Adrenal gland (tissue), 19 donors: ENCODE measurements at places on chromosomes 11 and 22.
A peak's percentile ranks its signal among the peaks of the same experiment; 100 is the strongest.

GRCh38 chr11:21037850-21038249 is 368.5 kb downstream of the NELL1 start:
- no peaks in the 10 kb centered on the region for H3K4me1 ChIP-seq
- no peak for DNase-seq
- H3K4me3 ChIP-seq: no peak overlapping the region
- no peaks in the 10 kb centered on the region for H3K27me3 ChIP-seq
- H3K27ac ChIP-seq: no peak overlapping the region

DNA sequence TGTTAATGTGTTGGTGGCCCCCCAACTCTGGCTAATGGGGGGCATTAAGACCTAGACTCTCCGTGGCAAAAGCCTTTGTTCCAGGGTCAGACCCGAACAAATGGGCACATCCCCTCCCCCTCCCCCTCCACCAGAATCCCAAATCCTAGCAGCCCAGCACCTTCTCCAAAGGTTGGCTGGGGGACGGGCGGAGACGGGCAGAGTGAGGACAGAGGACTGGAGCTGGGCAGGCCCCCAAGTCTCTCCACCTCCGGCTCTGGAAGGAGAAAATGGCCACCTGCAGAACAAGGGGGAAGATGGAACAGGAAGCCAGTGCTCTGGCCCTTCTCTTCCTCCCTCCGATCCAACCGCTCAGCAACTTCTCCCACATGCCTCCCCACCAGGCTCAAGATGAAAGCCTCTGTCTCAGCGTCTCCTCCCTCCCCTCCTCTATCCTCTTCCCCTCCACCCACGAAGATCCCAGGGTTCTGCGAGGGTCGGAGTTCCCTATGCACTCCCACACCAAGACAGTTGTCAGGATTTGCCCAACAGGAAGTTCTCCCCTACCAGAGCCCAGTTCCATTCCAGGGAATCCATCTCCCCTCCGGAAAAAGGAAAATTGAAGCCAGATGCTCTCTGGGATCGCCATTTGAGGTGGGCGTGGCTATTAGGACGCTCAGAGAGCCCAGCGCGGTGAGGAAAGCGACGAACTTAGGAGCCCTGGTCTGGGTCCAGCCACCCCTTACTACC is 20.1 kb downstream of the ADA2 start:
- H3K4me3 ChIP-seq: no peak overlapping the region
- H3K36me3 ChIP-seq: no peaks in the 10 kb centered on the region
- DNase-seq: no peak
- H3K27ac ChIP-seq: no peak overlapping the region
- no peaks in the 10 kb centered on the region for H3K4me1 ChIP-seq

GRCh38 chr11:69513663-69514224 is 32.3 kb downstream of the LINC01488 start:
- no peak overlapping the region for H3K4me3 ChIP-seq
- H3K27me3 ChIP-seq: no peaks in the 10 kb centered on the region
- DNase-seq: no peak

GRCh38 chr22:29668673-29669072 is 51.1 kb upstream of the CABP7 start:
- no peaks in the 10 kb centered on the region for H3K27me3 ChIP-seq
- H3K27ac ChIP-seq: no peak overlapping the region
- DNase-seq: no peak

- H3K27ac ChIP-seq: peak overlapping the region; percentile 52
- no peaks in the 10 kb centered on the region for H3K27me3 ChIP-seq
- peaks cover 32% of the 10 kb centered on the region for H3K4me1 ChIP-seq
- no peak for DNase-seq
- no peak overlapping the region for H3K4me3 ChIP-seq
These were observed 34.9 kb downstream of the CD44 start for GRCh38 chr11:35173616-35174566.

- no peak overlapping the region for H3K27ac ChIP-seq
- no peak overlapping the region for H3K4me3 ChIP-seq
- DNase-seq: no peak
- no peaks in the 10 kb centered on the region for H3K36me3 ChIP-seq
- no peaks in the 10 kb centered on the region for H3K27me3 ChIP-seq
These were observed 129.7 kb downstream of the SNX19 start for GRCh38 chr11:130786586-130786985.

- H3K27me3 ChIP-seq: no peaks in the 10 kb centered on the region
- H3K27ac ChIP-seq: no peak overlapping the region
- DNase-seq: no peak
- H3K4me1 ChIP-seq: no peaks in the 10 kb centered on the region
These were observed 393.5 kb upstream of the CADM1 start for GRCh38 chr11:115897707-115898106.

GRCh38 chr11:115955803-115956202 is 451.6 kb upstream of the CADM1 start:
- no peaks in the 10 kb centered on the region for H3K27me3 ChIP-seq
- no peaks in the 10 kb centered on the region for H3K4me1 ChIP-seq
- H3K36me3 ChIP-seq: no peaks in the 10 kb centered on the region
- no peak overlapping the region for H3K27ac ChIP-seq

DNA sequence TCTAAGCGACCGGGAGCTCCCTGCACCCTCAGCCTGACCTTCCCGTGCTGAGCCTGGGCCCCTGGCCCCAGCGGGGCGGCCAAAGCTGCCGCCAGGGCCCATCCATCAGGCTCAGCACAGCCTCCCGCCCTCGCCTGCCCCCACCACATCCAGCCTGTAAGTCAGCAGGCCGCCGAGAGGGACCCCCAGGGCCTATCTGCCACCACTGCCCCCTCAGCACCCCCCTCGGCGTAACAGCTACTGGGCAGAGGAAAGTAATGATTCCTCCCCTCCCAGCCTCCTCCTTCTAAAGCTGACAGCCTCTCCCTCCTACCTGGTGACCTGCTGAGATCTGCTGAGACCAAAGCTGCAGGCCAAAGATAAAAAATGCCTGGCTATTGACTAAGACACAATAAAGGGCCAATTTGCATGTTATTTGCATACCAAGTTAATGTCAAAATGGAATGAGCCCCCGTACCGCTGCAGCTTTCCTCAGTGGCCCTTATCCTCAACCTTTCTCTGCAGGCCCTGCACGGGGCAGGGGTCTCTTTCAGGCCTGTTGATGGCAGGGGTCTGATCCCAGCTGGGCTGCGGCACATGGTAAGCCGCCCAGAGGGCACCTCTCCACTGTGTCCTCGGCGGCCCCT is 51.6 kb downstream of the RPUSD4 start:
- no peaks in the 10 kb centered on the region for H3K36me3 ChIP-seq
- no peaks in the 10 kb centered on the region for H3K27me3 ChIP-seq
- H3K4me1 ChIP-seq: no peaks in the 10 kb centered on the region
- DNase-seq: no peak
- H3K27ac ChIP-seq: no peak overlapping the region
- no peak overlapping the region for H3K4me3 ChIP-seq

DNA sequence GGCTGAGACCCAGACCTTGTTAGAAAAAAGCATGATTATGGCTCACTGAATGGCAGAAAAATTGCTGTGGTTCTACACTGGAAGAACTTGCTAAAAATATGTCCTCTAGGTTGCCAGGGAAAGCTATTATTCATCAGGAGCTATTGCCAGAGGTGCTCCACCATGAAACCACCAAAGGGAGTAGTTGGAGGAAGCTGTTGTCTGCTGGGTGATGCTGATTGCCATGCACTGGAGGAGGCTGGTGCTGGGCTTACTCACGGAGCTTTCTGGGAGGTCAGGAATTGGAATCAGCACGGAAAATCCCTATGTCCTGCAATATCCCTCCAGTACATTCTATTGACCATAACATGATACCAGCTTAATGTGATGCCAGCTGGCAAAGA is 199.6 kb upstream of the ZBED5 start:
- no peaks in the 10 kb centered on the region for H3K27me3 ChIP-seq
- H3K4me1 ChIP-seq: no peaks in the 10 kb centered on the region
- no peak for DNase-seq
- no peak overlapping the region for H3K27ac ChIP-seq

DNA sequence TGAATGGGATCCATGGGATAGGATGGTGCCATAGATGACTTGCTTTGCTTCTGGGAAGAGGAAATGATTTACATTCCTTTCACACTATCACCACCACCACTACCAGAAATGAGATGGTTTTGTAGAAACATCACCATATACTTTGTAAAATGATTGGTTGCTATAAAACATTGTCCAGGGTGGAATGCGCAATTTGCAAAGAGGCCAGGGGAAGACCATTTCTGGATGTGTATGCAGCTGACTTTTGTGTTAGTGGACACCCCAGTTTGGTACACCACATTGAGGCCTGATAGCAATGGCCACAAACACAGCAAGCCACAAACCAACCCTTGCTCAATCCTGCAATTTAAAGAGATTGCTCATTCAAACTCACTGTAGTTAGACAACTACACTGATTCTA is 56.7 kb upstream of the RCN1 start:
- H3K27ac ChIP-seq: no peak overlapping the region
- DNase-seq: no peak
- H3K4me1 ChIP-seq: no peaks in the 10 kb centered on the region

DNA sequence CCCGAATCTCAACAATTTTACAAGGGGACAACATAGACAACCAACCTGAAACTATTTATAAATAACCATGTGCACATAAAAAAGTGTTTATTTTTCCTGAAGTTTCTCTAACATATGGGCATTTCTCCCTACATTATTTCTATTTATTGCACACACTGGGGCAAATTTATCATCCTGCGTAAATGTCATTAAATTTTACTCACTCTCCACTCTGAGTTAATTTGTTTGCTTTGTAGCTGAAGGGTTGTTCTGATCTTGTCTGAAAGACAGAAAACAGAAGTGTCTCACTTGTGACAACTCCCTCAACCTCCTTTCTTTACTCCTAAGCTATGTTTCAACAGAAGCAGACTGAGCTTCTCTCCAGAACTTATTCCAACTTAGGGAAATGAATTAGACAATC is 194.2 kb downstream of the HIPK3 start:
- H3K36me3 ChIP-seq: no peaks in the 10 kb centered on the region
- DNase-seq: no peak
- H3K27ac ChIP-seq: no peak overlapping the region
- H3K4me1 ChIP-seq: no peaks in the 10 kb centered on the region
- H3K27me3 ChIP-seq: no peaks in the 10 kb centered on the region

GRCh38 chr22:41983513-41984405 is 14.5 kb downstream of the SEPTIN3 start:
- DNase-seq: no peak
- H3K27me3 ChIP-seq: no peaks in the 10 kb centered on the region
- H3K36me3 ChIP-seq: no peaks in the 10 kb centered on the region
- H3K4me3 ChIP-seq: no peak overlapping the region

GRCh38 chr11:130300567-130300966 is 14.2 kb downstream of the ZBTB44 start:
- no peak overlapping the region for H3K4me3 ChIP-seq
- no peak overlapping the region for H3K27ac ChIP-seq
- H3K27me3 ChIP-seq: no peaks in the 10 kb centered on the region
- DNase-seq: no peak
- peaks cover 4% of the 10 kb centered on the region for H3K4me1 ChIP-seq
- no peaks in the 10 kb centered on the region for H3K36me3 ChIP-seq

- H3K27ac ChIP-seq: peak overlapping the region; percentile 49
- H3K36me3 ChIP-seq: no peaks in the 10 kb centered on the region
- H3K4me3 ChIP-seq: no peak overlapping the region
- no peak for DNase-seq
- no peaks in the 10 kb centered on the region for H3K27me3 ChIP-seq
These were observed 38.3 kb downstream of the RAB30 start for GRCh38 chr11:83033371-83033770.

DNA sequence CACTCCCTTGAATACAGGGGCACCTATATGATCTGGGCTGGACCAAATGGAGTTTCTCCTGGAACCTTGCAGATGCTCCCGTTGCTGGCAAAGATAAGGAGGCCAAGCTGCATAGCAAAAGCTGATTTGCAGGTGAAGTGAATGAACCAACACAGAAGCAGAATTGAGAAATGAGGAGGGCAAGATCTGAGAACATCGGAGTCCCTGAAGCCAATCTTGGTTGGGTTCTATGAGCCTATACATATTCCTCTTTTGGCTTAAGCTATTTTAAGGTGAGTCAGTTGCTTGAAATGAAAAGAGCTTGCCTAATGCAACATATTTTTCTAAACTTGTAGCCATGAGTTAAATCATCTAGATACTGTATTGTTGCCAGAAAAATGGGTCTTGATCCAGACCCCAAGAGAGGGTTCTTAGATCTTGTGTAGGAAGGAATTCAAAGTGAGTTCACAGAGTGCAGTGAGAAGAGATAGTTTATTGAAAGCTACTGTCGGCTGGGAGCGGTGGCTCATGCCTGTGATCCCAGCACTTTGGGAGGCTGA is 23.5 kb downstream of the WEE1 start:
- H3K27me3 ChIP-seq: no peaks in the 10 kb centered on the region
- no peaks in the 10 kb centered on the region for H3K4me1 ChIP-seq
- H3K27ac ChIP-seq: no peak overlapping the region
- DNase-seq: no peak
- H3K4me3 ChIP-seq: no peak overlapping the region
- H3K36me3 ChIP-seq: no peaks in the 10 kb centered on the region

GRCh38 chr11:43585877-43586608 is 94.5 kb upstream of the HSD17B12 start:
- no peak for DNase-seq
- H3K4me3 ChIP-seq: no peak overlapping the region
- no peaks in the 10 kb centered on the region for H3K4me1 ChIP-seq
- no peaks in the 10 kb centered on the region for H3K36me3 ChIP-seq
- no peak overlapping the region for H3K27ac ChIP-seq

GRCh38 chr11:57778318-57779037 is 16.9 kb downstream of the CTNND1 start:
- H3K4me3 ChIP-seq: no peak overlapping the region
- H3K36me3 ChIP-seq: no peaks in the 10 kb centered on the region
- peak overlapping the region; percentile 85 for H3K27ac ChIP-seq
- DNase-seq: peak; percentile 96
- peaks cover 69% of the 10 kb centered on the region for H3K4me1 ChIP-seq

DNA sequence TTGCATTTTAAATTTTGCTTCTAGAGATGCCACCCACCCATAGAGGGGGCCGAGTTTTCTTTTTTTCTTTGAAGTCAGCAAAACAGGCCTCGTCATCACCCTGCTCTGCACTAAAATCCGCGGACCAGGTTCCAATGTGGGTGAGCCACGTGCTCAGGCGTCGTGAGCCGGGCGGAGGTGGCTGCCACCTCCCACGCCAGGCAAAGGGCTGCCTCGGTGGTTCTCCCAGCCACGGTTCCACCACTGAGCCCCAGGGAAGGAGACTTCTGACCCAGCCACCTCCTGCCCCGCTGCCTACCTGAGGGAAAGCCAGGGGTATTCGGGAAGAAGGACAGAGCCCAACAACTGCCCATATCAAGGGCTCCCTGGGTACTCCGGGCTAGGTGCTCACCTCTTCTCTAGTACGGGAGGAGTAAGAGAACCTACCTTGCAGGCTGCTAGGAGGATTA is 45.3 kb downstream of the MN1 start:
- no peak overlapping the region for H3K4me3 ChIP-seq
- no peaks in the 10 kb centered on the region for H3K27me3 ChIP-seq
- no peak for DNase-seq
- no peak overlapping the region for H3K27ac ChIP-seq
- no peaks in the 10 kb centered on the region for H3K36me3 ChIP-seq

DNA sequence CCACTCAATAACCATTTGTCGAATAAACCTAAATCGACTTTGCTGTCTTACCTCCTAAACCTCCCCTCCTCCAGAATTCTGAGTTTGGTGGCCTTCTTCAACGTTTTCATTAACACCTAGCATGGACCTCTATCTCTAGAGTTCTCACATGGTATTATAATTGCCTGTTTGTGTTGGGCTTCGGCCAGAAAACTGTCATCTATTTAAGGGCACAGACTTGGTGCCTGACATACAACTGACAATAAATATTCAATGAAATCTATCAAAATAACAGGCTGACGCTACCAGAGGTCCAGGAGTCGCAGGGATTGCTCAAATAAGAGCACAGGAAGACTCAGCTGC is 687 bp downstream of the ALKBH8 start:
- H3K4me3 ChIP-seq: peak overlapping the region; percentile 85
- peaks cover 23% of the 10 kb centered on the region for H3K4me1 ChIP-seq
- H3K27me3 ChIP-seq: no peaks in the 10 kb centered on the region
- no peak for DNase-seq
- H3K36me3 ChIP-seq: no peaks in the 10 kb centered on the region
